ENCODE measurements at places on chromosomes 11 and 22. TPM values are rescaled to one million over a fixed set of nuclear protein-coding genes. Genes with fewer than 3 reads are reported as not detected.

DNA sequence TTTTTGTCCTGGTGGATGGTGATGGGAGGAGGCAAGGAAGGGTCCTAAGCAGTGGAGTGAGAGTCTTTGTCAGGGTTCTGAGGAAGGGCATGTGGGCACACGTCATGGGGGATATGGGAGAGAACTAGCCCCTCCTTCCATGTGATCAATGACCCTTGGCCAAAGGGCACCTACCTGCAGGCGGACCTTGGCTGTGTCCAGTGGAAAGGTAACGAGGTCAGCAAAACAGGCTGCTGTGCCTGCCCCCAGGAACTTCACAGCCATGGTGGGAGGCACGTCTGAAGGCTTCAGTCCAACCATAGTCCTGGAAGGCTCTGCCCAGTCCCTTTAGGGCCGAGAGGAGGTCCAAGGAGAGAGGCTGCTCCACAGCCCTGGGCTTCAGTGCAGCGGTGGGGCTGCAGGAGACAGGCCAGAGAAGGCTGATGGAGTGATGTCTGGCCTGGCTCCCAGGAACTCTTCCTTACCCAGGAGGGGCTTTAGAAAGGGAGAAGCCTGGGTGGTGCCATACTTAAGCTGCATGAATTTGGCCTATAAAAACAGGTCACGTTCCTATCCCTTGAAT lies 2.1 kb downstream of the UCP3 start:
- H3K4me3 ChIP-seq: no peak overlapping the region
- peaks cover 22% of the 10 kb centered on the region for H3K36me3 ChIP-seq
- no peak for DNase-seq
- H3K27ac ChIP-seq: no peak overlapping the region
- peaks cover 15% of the 10 kb centered on the region for H3K4me1 ChIP-seq

- peak overlapping the region; percentile 88 for H3K27ac ChIP-seq
- H3K4me1 ChIP-seq: peaks cover 44% of the 10 kb centered on the region
- H3K27me3 ChIP-seq: no peaks in the 10 kb centered on the region
- H3K36me3 ChIP-seq: no peaks in the 10 kb centered on the region
- H3K4me3 ChIP-seq: peak overlapping the region; percentile 21
Measured at GRCh38 chr11:76630600-76631281, 39.8 kb downstream of the LRRC32 start.

GRCh38 chr22:35987487-35987886 lies 41.1 kb downstream of the RBFOX2 start:
- H3K4me1 ChIP-seq: peaks cover 9% of the 10 kb centered on the region
- no peak overlapping the region for H3K4me3 ChIP-seq
- no peaks in the 10 kb centered on the region for H3K36me3 ChIP-seq
- H3K27ac ChIP-seq: no peak overlapping the region
- H3K27me3 ChIP-seq: no peaks in the 10 kb centered on the region

GRCh38 chr22:44200855-44201550 lies 20.3 kb downstream of the PARVG start:
- no peak overlapping the region for H3K4me3 ChIP-seq
- H3K27ac ChIP-seq: no peak overlapping the region
- H3K27me3 ChIP-seq: peaks cover 14% of the 10 kb centered on the region
- peaks cover 17% of the 10 kb centered on the region for H3K36me3 ChIP-seq
- no peak for DNase-seq

DNA sequence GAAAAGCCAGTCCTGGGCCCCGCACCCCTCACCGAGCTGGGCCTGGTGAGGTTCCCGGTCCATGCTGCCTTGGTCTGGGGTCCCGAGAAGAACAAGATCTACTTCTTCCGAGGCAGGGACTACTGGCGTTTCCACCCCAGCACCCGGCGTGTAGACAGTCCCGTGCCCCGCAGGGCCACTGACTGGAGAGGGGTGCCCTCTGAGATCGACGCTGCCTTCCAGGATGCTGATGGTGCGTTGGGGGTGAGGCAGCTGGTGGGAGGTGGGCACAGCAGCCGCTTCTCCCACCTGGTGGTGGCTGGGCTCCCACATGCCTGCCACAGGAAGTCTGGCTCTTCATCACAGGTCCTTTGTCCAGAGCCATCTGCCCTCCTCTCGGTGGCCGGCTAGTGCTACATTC lies 4.5 kb upstream of the SMARCB1 start:
- no peak overlapping the region for H3K27ac ChIP-seq
- H3K36me3 ChIP-seq: no peaks in the 10 kb centered on the region
- H3K4me1 ChIP-seq: peaks cover 7% of the 10 kb centered on the region
- H3K4me3 ChIP-seq: no peak overlapping the region
- H3K27me3 ChIP-seq: no peaks in the 10 kb centered on the region

DNA sequence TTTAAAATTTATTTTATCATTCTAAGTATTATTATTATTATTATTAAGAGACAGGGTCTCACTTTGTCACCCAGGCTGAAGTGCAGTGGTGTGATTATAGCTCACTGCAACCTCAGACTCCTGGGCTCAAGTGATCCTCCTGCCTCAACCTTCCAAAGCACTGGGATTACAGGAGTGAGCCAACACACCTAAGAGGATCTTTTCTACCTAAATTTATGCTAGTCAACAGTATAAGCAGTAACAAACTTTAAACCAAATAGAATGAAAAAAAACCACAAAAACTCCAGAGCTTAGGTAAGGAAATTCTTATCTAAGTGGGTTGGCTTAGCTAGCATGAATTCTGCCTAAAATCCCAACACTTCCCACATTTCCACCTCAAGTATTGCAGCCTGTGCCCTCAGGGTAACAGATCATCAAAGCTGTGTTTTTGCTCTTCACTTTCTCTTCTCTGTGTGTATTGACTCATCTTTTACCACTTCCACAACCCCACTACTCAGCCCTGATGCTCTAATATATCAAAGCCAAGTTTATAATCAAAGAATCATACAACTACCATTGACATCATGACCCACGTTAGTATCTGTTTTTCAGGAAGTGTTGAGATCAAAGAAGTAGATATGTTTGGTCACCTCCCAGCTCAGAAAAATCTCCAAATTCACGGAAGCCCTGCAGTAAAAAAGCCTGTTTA lies 93.7 kb upstream of the SPON1 start:
- H3K36me3 ChIP-seq: no peaks in the 10 kb centered on the region
- DNase-seq: no peak
- no peak overlapping the region for H3K27ac ChIP-seq
- no peaks in the 10 kb centered on the region for H3K4me1 ChIP-seq
- no peak overlapping the region for H3K4me3 ChIP-seq

GRCh38 chr11:41499429-41499828 lies 40.0 kb upstream of the LRRC4C start:
- no peaks in the 10 kb centered on the region for H3K27me3 ChIP-seq
- H3K4me3 ChIP-seq: no peak overlapping the region
- H3K36me3 ChIP-seq: no peaks in the 10 kb centered on the region
- no peak overlapping the region for H3K27ac ChIP-seq

GRCh38 chr11:45704635-45705034 lies 39.2 kb upstream of the CHST1 start:
- DNase-seq: no peak
- peaks cover 8% of the 10 kb centered on the region for H3K27me3 ChIP-seq
- H3K4me1 ChIP-seq: no peaks in the 10 kb centered on the region
- no peak overlapping the region for H3K27ac ChIP-seq

DNA sequence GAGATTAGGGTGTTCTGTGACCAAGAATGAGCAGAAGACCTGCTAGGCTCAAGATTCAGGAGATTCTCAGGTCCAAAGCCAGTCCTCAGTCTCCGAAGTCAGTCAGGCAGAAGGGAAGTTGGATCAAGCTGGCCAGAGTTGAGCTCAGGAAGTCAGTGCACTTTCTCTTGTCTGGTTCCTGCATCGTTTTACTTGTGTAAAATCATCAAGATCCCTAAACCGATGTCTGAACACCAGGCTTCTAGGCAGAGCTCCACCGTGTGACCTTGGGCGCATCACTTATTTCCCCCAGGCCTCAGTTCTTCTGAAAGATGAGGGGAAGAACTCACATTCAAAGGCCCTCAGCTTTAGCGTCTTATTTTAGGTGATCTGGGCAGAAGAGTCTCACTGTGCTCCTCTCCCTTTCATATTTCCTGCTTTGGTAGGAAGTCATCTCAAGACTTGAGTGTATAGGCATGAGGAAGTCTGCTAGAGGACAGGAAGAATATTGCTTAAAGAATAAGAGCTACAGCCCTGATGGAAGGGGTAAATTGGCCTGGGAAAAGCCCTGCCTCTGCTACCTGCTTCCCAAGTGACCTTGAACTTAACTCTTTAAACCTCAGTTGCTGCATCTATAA lies 20.2 kb downstream of the NF2 start:
- H3K36me3 ChIP-seq: no peaks in the 10 kb centered on the region
- H3K27ac ChIP-seq: peak overlapping the region; percentile 12
- DNase-seq: no peak
- peaks cover 49% of the 10 kb centered on the region for H3K4me1 ChIP-seq

DNA sequence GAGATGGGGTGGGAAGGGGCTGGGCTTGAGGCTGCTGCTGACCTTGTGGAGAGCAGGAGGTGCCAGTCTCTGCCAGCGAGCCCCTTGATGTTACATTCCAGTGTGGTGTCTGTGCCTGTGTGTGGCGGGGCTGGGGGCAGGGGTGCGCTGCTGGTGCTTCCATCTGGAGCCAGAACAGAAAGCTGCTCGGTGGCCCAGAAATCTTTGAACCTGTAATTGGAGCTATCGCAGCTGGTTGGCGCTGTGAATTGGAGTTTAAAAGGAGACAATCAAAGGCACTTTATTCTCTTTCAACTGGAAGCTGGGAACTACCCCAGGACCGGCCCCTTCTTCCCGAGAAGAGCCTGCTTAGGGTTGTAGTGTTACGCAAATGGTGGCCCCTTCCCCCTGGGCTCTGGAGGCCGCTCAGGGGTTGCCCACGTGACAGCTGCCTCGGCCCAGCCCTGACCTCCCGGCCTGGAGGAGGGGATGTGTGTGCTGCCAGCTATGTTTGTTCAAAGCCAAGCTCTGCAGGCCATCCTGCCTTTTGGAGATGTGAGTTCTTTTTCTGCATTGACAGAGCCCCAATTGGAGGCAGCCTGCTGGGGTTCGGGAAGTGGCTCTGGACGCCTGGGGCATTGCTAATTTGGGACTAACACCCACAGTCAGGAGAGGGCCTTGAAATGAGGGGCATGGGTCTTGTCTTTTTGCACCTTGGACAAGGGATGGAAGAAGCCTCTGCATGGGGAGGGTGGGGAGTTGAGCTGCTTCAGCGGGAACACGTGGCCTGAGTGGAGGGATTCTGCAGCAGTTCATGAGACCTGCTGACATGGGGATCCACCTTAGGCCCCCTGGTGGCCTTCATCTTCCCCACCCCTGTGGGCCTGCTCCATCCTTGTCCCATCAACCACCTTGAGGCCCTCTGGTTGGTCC lies 14.0 kb upstream of the ARSA start:
- H3K36me3 ChIP-seq: no peaks in the 10 kb centered on the region
- peak overlapping the region; percentile 64 for H3K27ac ChIP-seq
- H3K4me1 ChIP-seq: peaks cover 17% of the 10 kb centered on the region
- H3K27me3 ChIP-seq: peaks cover 24% of the 10 kb centered on the region

OR4D5 gene
- not detected for total RNA-seq

MICAL3 gene
- total RNA-seq: 23.5 TPM

SERPING1 gene
- 471 TPM for total RNA-seq

Measured in lower lobe of right lung (tissue), 2 donors.